ENCODE measurements at places on chromosomes 1 and 21.
A peak's percentile ranks its signal among the peaks of the same experiment; 100 is the strongest.

DNA sequence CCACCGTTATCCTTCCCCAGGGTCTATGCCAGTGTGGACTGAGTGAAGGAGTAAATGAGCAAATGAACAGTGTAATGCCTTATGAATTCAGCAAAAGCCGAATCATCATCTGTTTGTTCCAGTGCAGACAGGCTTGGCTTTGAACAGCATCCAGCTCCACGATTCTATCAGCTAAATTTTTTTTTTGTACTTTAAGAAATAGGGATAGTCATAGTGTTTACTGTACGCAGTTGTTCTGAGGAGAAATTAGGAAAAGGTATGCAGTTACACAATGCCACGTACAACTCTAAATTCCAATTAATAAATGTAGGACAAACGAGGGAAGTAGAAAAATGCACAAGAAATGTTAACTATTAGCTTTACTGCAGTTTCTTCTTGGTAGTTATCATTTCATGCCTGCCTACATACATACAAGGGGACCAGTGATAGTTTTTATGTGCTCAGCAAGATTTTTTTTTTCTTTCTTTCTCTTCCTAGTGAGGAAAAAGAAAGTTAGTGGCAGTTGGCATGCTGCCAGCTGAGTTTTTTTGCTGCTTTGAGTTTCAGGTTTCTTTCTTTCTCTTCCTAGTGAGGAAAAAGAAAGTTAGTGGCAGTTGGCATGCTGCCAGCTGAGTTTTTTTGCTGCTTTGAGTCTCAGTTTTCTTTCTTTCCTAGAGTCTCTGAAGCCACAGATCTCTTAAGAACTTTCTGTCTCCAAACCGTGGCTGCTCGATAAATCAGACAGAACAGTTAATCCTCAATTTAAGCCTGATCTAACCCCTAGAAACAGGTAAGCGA lies at the start of gene IFI44L:
IFI44L (plus strand) TSS at position 646 of the 777 bp plus-strand sequence. CDS start 7,468 bp downstream, outside the sequence.
- DNase-seq, result peak; percentile 31

DNA sequence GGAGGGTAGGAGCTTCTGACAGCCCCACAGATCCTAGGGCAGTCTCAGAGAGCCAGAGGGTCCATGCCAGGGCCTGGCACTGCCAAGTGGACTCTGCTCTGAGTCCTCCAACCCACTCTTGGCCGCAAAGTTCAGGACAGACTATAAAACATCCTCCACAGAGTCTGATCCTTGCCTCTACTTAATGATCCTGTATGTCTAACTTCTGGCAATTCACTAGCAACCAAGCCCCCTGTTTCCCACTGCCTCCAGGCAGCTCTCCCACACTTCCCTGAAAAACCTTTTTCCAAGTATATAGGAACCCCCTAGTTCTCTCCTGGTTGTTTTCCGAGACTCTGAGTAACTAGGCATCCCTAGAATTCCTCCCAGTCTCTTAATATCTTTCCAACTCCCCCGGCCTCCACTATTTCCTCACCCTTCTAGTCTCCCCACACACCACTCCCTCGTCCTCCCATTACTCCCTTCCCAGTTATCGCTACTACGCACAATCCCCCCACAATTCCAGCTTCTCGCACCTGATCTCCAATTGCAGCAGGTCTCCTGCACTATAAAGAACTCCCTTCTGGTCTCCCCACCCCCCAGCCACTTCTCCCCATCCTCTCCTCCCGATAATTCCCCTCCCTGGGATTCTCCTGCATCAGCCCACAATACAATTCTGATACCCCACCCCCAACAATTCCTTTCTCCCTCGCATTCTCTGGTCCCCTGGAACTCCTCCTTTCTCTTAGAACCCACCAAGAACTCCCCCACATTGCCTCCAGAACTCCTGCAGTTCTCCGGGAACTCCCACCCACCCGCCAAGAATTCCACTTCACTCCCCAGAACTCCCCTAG lies 574 bp downstream of the IGSF9 start:
- no peak for DNase-seq

- DNase-seq, result no peak
Observed at GRCh38 chr1:65230731-65231481, 78.4 kb upstream of the DNAJC6 start.

DNA sequence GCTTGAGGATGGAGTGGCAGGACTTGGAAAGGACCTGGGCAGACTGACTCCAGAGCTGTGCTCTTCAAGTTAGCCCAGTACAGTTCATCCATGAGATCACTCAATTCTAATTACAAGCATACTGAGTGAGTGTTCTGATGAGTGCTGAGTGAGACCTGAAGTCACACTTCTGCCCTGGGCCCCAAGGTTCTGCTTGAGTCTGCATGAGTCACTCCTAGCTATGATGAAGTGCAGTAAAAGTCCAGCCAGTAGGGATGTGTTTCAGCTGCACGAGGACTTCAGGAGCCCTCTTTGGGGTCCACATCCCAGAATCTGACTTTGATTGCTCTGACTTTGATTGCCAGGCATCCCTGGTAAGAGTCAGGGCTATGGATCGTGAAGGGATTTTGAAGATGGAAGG lies 35.8 kb downstream of the PLEKHA6 start:
- DNase-seq, result no peak

- DNase-seq, result no peak
Observed at GRCh38 chr1:54585181-54586066, 37.4 kb downstream of the ACOT11 start.

DNA sequence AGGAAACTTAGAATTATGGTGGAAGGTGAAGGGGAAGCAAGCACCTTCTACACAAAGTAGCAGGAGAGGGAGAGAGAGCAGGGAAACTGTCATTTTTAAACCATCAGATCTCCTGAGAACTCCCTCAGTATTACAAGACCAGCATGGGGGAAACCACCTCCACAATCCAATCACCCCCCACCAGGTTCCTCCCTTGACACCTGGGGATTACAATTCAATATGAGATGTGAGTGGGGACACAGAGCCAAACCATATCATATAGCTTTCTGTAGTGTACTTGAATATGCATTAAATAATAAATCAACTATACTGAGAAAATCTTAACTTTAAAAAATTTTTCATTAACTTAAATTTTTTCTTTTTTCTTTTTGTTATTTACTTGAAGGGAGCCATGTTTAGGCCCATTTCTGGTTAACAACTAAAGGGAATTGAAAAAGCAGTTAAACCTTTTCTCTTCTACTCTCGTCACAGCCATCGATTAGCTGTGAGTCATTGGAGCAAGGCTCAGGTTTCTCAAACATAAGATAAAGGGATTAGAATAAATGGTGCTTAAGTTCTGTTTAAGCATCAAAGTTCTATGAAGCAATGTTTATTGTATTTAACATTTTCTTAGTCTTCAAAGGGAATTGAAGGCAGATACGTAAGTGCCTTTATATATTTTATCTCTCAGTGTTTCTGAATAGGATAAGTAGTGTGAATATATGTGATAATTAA lies 72.2 kb upstream of the DPT start:
- DNase-seq, result no peak

GRCh38 chr1:40588586-40588985 lies 57.1 kb downstream of the ZNF684 start:
- DNase-seq, result no peak

- peak; percentile 45 for DNase-seq
Observed at GRCh38 chr1:170619241-170620028, 44.5 kb upstream of the PRRX1 start.

DNA sequence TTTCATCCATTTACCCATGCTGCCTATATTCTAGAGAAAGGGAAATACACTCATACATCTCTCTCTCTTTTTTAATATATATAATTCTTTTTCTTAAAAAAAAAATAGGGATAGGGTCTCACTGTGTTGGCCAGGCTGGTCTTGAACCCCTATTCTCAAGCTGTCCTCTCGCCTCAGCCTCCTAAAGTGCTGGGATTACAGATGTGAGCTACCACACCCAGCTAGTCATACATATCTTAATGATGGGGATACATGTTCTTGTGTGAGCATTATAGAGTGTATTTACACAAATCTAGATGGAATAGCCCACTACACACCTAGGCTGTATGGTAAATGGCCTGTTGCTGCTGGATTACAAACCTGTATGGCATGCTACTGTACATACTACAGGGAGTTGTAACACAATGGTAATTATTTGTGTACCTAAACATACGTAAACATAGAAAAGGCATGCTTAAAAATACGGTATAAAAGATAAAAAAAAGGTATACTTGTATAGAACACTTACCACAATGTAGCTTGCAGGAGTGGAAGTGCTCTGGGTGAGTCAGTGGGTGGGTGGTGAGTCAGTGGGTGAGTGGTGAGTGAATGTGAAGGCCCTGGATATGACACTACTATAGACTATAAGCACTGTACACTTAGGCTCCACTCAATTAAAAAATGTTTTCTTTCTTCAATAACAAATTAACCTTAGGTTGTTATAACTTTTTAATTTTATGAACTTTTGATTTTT lies 72.9 kb downstream of the IVNS1ABP start:
- DNase-seq, result peak; percentile 17

- no peak for DNase-seq
Observed at GRCh38 chr1:42158189-42158588, 5.0 kb downstream of the GUCA2B start.

GRCh38 chr1:190250368-190250767 lies 227.3 kb downstream of the BRINP3 start:
- no peak for DNase-seq

- DNase-seq, result no peak
Observed at GRCh38 chr1:1562556-1563195, 12.0 kb downstream of the SSU72 start.

DNA sequence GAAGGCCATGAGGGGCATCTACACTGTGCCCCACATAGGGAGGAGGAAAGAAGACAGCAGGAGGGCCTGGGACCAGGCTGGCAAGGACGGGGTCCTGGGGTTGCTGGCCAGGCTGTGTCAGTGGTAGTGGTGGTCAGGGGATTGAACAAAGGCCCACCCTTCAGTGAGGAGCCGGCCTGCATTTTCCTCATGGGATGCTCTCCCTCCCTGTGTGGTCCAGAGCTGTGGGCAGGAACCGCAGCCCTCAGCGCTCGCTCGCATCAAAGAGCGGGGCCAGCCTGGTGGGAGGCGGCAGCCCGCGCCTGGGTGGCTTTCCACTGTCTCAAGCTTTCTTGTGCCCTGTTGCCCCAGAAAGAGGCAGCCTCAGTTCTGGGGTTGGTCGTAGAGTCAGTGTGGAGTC lies 24.8 kb downstream of the LHX4 start:
- DNase-seq, result no peak

DNA sequence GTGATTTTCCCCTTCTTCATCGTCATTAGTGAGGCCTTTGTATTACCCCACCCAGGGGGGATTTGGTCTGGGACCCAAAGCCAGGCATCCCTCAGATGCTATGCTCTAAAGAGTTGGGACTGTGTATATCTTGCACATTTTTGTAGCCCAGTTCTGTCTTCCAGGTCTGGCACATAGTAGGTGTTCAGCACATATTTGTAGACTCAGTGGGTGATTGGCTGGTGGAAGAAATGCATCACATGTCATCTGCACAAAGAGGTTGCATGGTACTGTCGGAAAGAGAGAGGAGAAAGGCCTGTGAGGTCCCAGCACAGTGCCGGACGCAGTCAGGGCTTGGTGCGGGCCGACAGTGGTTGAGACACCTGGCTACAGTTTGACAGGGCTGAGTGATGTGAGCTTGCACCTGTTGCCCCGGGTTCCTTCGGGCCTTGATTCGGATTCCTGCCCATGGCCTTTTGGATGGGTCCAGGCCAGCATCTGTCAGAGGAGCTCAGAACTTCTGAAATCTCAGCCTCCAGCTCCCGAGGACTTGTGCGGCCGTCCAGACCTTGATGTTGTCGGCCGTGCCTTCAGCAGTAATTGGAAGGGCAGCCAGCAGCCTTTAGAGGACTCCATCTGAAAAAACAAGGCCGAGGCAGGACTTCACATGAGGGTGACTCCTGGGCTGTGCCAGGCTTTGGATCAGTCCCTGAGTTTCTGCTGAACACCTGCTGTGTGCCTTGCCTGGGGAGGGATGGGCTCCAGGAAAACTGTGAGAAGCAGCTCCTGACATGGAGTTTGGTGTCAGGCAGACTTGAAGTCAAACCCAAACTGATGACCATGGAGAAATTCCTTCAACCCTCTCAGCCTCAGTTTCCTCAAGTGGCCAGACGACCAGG lies 40.9 kb upstream of the PADI1 start:
- DNase-seq, result no peak

DNA sequence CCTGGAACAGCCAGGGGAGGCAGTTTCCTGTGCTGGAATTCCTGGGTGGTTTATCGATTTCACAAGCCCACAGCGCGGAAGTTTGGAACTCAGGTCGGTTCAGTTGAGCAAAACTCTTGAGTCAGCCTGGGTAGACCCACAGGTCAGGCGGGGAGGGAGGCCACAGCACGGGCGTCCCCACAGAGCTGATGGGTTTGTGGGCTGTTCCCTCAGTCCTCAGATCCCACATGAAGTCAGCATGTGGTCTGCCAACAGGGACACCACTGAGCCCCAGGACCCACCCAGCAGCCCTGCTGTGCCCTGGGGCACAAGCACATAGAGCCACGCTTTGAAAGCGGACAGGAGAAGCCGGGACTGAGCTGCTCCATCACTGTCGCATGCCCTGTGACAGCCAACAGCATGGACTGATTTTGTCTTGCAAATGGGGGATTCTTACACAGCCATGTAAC lies 17.4 kb downstream of the BMP8A start:
- DNase-seq, result no peak

DNA sequence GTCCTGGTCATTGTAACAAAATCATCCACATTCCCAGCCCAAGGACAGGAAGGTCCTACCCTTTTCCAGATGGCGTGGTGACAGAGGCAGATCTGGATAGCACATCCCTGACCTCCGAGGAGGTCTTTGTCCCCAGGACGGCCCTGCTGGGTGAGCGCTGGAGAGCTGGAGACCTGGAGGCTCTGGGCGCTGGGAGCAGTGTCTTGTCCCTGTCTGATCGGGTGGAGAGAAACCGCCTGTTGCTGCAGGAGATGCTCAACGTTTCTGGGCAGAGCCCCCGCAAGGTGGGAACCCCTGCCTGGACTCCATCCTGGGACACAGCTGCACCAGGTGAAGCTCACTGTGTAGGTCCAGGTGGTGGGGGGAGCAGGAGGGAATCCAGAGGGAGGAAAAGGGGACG lies 4.1 kb downstream of the KIAA1614 start:
- no peak for DNase-seq

DNA sequence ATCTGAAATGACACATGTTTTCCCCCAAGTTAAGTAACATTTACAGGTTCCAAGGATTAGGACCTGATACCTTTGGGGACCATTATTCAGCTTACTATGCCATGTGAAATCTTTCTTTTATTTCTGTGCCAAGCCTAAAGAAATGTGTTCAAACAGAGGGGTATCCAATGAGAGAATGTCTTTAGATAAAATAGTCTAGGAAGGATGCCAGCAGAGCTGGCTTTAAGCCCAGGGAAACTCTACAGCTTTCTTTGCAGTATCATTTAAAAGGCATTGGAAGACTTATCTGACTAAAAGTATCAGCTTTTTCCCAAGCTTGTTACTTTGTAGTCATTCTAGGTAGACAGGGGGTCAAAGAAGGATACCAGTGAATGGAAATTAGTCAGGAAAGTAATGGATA lies 860.4 kb downstream of the PLA2G4A start:
- peak; percentile 68 for DNase-seq

Measured in fibroblast of skin of left biceps (primary cell).